A549 treated with CpdA at 1 μM for 4 hours (cell line): ENCODE measurements at places on chromosomes 4 and X. TPM values are rescaled to one million over a fixed set of nuclear protein-coding genes. Genes with fewer than 3 reads are reported as not detected.

The GBA3 gene
- not detected in 5 replicates for total RNA-seq

The TDO2 gene
- total RNA-seq = 0.22 to 1.1 TPM (median 0.60 TPM) in 5 replicates

The EGF gene
- total RNA-seq = 0.13 to 1.9 TPM (median 0.42 TPM) in 5 replicates

The ITIH6 gene
- 0.02 TPM in 1 of 5 replicates, not detected in the others for total RNA-seq

The NAA11 gene
- total RNA-seq = not detected in 5 replicates

The GPM6B gene
- total RNA-seq = 0.05 TPM in 1 of 5 replicates, not detected in the others

The IL3RA gene
- 0.08 to 0.34 TPM (median 0.17 TPM) in 5 replicates for total RNA-seq

The CDK16 gene
- total RNA-seq = 87.0 to 109 TPM (median 103 TPM) in 5 replicates

The FRAS1 gene
- total RNA-seq = 1.9 to 3.1 TPM (median 2.9 TPM) in 5 replicates

The PNPLA4 gene
- 8.0 to 13.0 TPM (median 11.6 TPM) in 5 replicates for total RNA-seq

The PITX2 gene
- 0.52 to 1.4 TPM (median 1.3 TPM) in 5 replicates for total RNA-seq

The AREG gene
- 65.6 to 93.2 TPM (median 79.1 TPM) in 5 replicates for total RNA-seq

The TMA16 gene
- 20.8 to 36.8 TPM (median 24.7 TPM) in 5 replicates for total RNA-seq

The MAP7D2 gene
- total RNA-seq = 5.0 to 6.6 TPM (median 5.6 TPM) in 5 replicates

The HDAC8 gene
- 20.9 to 24.8 TPM (median 22.7 TPM) in 5 replicates for total RNA-seq

The MBNL3 gene
- total RNA-seq = not detected in 5 replicates

The GYPA gene
- total RNA-seq = not detected in 5 replicates

The TASL gene
- total RNA-seq = not detected in 5 replicates

The IL21 gene
- not detected in 5 replicates for total RNA-seq

The BBS12 gene
- 2.4 to 3.3 TPM (median 3.0 TPM) in 5 replicates for total RNA-seq

The CLDN22 gene
- total RNA-seq = not detected in 5 replicates

The CEP135 gene
- total RNA-seq = 5.1 to 7.4 TPM (median 5.5 TPM) in 5 replicates

The AWAT2 gene
- total RNA-seq = not detected in 5 replicates

The TMEM154 gene
- total RNA-seq = 0.05 to 0.13 TPM (median 0.09 TPM) in 4 of 5 replicates, not detected in the other

The DACH2 gene
- not detected in 5 replicates for total RNA-seq

The AFM gene
- not detected in 5 replicates for total RNA-seq

The SLC49A3 gene
- 0.10 to 0.42 TPM (median 0.20 TPM) in 5 replicates for total RNA-seq

The COL4A5 gene
- total RNA-seq = 13.1 to 16.5 TPM (median 13.5 TPM) in 5 replicates

The LIMCH1 gene
- total RNA-seq = 31.6 to 45.0 TPM (median 37.8 TPM) in 5 replicates

The MSN gene
- 234 to 318 TPM (median 274 TPM) in 5 replicates for total RNA-seq

The ZC4H2 gene
- total RNA-seq = 1.5 to 2.5 TPM (median 2.1 TPM) in 5 replicates

The DIPK2B gene
- total RNA-seq = not detected in 5 replicates

The RBM47 gene
- total RNA-seq = 19.5 to 25.3 TPM (median 23.0 TPM) in 5 replicates

The ASB9 gene
- total RNA-seq = 20.0 to 27.1 TPM (median 21.0 TPM) in 5 replicates

The TSPAN7 gene
- total RNA-seq = 2.4 to 3.5 TPM (median 3.2 TPM) in 5 replicates

The PROM1 gene
- 0.03 to 0.18 TPM (median 0.07 TPM) in 4 of 5 replicates, not detected in the other for total RNA-seq

The PABPC5 gene
- total RNA-seq = 0.03 TPM in 1 of 5 replicates, not detected in the others

The CHM gene
- 9.2 to 11.7 TPM (median 10.5 TPM) in 5 replicates for total RNA-seq

The TLR1 gene
- 0.64 to 1.4 TPM (median 0.83 TPM) in 5 replicates for total RNA-seq
